ENCODE measurements at places on chromosomes 5 and 9.

DNA sequence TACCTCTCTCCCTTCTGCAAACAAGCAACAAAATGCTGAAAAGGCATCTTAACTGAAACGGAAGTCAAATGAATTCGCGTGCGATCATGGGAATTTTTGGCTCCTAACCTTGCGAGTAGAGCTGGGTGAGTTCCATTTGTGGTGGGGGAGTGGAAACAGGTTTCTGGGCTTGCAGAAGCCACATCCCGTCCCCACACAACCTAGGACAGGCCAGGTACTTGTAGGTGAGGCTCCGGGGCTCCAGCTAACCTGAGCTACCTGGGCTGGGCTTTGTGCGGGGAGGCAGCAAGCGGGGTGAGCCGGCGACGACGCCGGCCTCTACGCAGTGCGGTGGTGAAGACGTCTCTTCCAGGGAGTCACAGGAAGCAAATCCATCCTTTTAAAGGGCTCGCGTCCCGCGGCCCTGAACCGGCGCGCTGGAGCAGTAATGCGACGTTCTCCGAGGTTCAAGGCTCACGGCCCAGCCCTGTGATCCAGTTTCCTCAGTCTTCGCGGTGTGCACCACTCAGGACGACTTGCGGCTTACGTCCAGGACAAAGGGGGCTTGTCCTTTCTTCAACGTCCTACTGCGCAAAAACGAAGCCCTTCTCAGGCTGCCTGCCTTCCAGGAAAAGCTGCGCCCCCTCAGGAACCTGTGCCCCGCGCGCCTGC, 567 bp upstream of the SPIN1 start:
- DNase-seq = peak; percentile 7

DNA sequence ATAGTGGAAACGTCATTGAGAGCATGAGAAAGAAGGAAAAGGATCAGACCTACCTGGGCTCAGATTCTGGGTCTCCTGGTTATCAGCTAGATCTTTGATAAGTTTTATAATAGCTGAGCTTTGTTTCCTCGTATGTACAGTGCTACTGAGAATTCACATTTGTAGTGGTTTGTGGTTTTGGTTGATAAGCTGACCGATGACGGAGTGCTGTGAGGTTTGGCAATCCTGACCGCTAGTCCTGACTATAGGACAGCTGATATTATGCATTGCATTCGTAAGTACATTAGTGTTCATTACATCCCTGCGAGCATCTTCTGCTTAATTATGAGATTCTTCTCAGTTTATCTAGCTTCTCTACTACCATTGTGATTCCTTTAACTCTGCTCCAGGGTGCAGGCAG, 190.7 kb upstream of the SLC27A6 start:
- no peak for DNase-seq

- DNase-seq = no peak
These were observed 65.5 kb upstream of the ABCA1 start for GRCh38 chr9:104993291-104993963.

DNA sequence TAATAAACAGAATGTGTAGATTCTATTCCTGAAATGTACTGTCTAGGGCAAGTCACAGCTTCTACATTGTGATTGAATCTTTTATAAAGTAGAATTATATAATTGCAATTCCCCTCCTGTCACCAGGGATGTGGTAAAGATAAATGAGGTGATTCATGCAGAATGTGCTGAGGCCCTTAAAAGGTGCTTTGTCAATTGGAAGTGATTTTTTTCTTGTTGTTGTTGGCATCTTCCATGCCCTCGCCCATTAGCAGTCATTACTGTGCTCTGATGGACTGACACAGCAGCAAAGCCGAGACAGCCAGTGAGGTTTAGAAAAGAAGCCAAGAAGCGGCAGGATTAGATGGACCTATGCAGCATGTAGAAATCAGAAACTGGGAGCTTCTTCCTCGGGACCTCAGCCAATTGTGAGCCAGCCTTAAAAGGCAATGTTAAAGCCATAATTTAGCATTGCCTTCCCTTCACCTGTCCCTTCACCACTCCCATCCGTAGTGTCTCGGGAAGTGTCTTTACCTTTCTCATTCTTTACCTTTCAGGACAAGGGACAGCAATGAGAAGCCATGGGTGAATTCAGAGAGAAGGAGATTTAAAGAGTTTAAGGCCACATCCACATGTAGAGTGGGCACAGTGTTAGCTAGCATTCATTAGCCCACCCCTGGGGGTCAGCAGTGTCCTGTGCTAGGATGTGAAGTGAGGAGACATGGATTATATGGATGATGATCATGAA, 257.8 kb downstream of the PLK2 start:
- DNase-seq = no peak

DNA sequence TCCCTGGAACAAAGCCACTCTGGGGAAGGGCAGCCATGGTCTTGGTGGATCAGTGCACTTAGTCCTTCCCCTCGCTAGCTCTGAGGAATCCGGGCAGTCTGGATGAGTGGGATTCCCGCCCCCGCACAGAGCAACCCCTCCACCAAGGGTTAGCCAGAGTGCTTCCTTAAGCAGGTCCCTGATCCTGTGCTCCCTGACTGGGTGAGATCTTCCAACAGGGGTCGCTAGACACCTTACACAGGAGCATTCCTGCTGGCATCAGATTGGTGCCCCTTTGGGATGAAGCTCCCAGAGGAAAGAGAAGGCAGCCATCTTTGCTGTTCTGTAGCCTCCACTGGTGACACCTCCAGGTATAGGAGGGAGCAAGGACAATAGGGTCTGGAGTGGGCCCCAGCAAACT, 228.8 kb downstream of the AP3B1 start:
- DNase-seq = no peak

Data from stimulated activated CD4-positive, alpha-beta T cell treated with anti-CD3 and anti-CD28 coated beads, TNF-alpha, amount 100 ng/mL, for 1 hour (primary cell).